ENCODE measurements at places on chromosomes 12 and 14.

DNA sequence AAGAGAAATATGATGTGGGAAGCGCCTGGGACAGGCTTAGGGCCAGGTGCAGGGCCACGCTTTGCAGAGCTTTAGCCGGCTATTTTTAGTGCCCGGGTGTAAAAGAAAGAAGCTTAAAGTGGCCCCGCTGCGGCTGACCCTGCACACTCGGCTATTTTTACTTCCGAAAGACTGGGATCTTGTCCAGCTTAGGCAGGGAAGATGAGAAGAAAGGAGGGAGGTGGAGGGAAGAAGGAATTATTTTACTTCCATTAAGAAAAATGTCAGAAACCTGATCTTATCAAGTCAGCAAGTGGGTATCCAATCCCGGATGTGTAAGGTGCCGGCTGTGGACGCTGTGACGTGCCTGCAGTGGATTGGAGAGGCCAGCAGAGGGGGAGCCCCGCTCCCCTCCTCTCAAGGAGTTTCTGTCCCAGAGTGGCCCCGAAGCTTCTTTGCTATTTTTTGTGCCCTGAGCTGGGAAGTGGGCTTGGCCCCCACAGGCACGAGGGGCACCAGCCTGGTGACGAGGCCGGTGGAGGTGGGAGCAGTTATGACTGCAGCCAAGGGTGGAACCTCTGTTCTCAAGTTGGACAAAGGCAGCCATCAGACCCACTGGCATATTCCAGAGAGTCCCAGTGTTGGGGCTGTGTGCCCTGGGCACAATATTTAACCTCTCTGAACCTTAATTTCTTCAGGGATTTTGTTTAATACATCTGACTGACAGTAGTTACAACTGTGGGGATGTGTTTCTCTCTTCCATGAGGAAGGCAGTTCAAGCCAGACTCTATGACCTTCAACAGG, 97.7 kb downstream of the ESRRB start:
- DNase-seq: peak; percentile 2

GRCh38 chr14:22315336-22315735, 273.7 kb downstream of the DAD1 start:
- no peak for DNase-seq

DNA sequence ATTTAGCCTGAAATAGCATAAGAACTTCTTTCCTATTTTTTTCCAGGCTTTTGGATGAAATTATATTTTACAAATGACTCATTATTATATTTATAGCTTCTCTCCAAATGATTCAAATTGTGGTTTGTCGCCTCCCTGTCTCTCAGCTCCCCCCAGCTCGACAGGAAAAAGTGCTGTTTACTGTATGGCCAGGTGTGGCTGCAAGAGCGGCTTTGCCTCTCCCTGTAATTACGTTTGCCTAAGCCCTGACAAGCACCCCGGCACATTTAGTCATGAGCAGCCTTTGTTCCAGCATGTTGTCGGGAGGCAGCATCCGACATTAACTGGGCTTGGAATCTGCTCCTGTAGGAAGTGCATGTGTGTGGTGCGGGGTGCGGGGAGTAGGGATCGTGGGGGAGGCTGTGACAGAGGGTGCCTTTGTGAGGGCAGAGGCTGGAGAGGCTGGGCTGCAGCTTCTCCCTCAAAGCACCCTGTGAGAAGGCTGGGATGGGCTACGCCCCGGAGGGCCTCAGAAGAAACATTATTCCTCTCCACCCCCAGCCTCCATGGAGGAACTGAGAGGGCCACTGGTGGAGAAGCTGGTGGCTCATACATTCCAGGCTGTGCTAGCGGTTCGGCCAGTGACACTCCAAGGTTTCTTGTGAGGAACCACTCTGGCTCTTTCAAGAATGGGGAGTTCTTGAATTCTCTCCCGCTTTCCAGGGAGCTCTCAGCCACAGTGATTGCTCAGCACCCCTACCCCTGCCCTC, 42.1 kb upstream of the CTDSP2 start:
- DNase-seq: peak; percentile 87

DNA sequence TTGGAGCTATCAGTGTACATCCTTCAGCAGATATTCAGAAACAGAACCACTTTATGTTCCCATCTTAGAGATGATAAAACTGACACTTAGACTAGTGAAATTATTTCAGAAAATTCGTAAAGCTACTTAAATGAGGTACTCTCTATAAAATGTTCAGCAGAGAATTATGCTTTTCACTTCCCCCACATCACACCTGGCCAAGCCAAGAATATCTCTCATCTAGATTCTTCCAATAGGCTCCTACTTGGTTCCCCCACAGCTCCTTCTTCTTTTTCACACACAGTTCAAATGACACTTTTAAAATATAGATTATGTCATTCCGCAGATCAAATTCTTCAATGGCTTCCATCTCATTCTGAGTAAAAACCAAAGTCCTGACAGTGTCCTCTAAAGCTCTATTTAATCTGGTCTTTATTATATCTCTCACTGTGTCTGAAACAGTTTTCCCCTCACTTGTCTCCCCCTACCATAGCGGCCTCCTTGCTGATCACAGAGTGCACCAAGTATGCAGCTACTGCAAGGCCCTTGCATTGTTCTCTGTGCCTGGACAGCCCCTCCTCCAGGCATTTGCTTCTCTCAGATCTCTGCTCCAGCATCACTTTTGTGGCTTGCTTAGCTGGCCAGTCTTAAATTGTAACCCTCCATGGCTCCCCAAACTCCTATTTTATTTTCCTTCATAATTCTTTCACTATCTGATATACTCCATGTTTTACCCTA, 736.8 kb upstream of the USP15 start:
- DNase-seq: no peak

DNA sequence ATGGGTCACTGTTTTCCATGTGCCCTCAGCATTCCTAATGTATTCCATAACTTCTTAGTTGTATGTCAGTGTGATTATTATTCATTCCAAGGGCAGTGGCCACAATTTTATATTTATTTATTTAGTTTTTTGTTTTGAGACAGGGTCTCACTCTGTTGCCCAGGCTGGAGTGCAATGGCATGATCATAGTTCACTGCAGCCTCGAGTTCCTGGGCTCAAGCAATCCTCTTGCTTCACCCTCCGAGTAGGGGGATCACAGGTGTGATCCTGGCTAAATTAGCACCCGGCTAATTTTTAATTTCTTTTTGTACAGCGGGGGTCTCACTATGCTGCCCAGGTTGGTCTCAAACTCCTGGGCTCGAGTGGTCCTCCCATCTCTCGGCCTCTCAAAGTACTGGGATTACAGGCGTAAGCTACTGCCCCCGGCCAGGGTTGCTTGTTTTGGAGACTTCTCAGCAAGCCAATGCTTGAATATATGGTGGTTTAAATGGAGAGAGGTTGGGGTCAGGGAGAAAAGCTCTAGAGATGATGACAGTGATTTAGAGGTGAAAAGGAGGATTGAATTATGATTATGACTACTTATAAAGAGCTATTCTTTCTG, 7.6 kb downstream of the GPRC5A start:
- no peak for DNase-seq

Data from fibroblast of upper back skin (primary cell).